CD4-positive, alpha-beta T cell treated with Interleukin-2 at 100 ng/mL for 4 hours (primary cell): ENCODE measurements at places on chromosomes 4 and X.

- DNase-seq = no peak
Observed at GRCh38 chr4:24130637-24131036, 240.8 kb upstream of the PPARGC1A start.

- no peak for DNase-seq
Observed at GRCh38 chr4:189835505-189835904, 105.2 kb upstream of the FRG1 start.

DNA sequence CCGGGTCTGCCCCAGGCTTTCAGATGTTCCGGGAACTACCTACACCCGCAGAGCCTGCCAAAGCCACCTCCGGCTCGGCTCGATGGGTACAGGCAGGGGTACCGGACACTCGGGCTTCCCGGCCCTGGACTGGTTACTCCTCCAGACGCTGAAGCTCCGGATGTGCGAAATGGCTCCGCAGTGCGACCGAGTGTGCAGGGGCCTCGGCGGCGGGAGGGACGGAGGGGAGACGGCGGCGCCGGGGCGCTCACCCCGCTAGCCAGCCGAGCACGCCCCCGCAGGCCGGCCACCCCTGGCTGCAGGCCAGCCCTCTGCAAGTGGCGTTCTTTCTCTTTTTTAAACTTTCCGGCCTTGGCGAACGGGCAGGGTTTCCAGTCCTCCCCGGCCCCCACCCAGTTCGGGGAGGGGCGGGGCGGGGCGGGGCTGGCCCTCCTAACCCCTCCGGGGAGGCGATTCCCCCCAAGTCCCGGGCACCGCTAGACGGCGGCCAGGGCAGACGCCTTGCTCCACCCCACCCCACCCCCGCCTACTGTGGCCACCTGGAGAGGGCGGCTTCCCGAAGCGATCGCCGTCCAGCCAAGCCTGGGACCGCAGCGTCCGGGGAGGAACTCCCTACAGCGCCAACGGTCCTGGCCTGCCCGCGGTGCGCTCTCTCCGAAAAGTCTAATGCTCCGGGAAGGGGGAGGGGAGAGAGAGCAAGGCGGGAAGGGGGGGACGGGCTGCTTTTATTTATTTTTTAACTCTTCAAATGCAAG lies 7.5 kb downstream of the BCOR start:
- no peak for DNase-seq

DNA sequence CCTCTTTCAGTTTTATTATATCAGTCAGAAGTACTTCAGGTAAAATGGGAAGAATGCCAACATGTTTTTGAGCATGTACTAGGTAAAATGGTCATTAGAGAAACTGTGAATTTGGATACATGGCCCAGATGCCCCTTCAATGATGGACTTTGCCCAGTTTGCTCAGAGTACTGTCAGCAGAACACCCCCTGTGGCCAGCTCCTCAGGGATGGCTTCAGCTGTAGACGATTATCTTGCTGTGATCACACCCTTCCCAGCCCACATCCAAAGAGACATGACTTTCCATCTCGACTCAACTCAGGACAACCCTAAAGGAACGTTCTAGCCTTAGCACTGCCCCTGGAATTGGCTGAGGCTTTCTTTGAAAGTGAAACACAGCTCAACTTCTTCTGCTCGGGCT lies 439.1 kb downstream of the PACRGL start:
- DNase-seq = no peak

DNA sequence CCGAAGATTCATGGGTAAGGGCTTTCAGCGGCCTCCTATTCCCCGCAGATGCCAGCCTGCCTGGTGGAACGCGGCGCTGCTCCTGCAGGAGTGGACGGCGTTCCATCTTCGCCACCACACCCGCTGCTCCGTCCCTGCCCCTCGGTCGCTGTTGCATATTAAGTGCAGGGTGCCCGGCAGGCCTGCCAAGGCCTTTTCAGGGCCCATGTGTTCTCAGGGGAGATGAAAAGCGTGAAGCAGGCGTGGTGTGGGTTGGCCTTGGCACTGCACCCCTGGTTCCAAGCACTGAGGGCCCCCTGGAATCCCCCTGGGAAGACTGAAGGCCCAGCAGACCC lies 52.0 kb downstream of the SORCS2 start:
- no peak for DNase-seq

DNA sequence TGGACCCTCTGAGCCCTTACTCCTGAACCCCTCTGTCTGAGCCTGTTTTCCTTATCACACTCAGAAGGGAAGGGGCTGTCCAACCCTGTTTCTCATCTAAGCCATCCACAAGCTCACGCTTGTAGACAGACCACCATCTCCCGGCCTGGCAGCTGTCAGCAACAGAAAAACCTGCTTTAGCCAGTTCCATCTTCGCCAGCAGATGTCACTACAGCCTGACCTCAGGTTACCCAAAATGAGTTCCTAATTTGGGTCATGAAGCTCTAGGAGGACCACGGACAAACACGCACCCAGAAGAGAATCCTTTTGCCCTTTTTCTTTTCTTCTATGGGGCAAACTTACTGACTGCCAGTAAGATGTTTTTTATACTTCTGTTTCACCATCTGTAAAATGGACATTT lies 445.4 kb downstream of the BCOR start:
- DNase-seq = peak; percentile 4

- no peak for DNase-seq
Observed at GRCh38 chrX:18654875-18655836, 16.8 kb downstream of the RS1 start.

DNA sequence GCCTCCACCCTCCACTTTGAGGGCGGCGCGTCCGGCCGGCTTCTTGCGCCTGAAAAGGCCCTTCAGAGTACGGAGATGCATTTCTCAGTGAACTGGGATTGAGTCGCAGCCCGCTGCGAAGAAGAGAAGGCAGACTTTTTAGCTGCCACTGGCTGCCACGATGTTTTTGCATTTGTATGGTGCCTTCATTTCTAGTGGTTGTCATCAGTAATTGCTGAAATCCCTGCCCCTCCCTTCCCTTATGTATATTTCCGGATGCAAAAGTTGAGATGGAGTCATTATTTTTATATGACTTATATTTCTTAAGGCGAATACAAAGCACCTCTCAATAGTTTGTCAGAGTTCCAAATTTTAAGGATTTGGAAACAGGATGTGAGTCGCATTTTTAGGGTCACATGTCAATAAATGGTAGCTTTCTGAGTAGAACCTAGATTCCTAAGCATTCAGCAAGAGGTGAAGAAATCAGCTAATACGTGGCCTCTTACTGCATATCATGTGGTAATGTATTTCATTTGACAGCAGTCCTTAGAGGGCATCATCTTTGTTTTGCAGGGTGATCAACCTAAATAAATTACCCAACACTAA lies 658 bp downstream of the ATP6AP2 start:
- DNase-seq = no peak

DNA sequence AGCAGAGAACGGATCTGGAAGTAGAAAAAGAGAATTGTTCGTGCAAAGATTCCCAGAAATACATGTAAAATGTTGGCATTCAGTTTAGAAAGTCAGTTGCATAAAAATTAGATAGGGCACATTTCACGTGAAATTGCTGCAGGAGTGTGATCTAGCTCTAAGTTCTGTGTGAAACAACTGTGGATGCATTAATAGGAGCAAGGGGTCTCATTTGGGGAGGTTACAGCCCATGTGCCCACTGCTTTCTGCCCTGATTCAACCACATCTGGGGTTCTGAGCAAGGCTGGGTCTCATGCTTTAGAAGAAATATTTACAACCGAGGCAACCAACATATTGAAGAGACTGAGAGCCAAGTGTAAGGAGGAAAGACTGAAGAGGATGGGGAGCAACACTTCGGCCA lies 639.0 kb downstream of the BCOR start:
- no peak for DNase-seq

DNA sequence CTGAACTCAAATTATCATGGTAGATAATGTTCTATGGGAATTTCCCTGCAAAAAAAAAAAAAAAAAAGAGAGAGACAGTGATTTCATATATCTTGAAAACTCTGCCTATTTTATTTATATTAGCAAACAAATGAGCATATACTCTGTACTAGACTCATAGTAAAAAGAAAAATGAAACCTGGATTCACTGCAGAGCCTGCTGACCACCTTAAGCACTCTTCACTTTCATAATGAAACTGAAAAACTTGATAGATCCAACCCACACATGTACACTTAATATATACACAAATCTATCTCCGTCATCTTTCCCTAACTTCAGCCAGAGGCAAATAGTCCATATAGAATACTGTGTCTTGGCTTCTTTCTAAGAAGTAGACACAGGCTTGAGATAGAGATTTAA lies 226.1 kb upstream of the KCNIP4 start:
- DNase-seq = no peak

- DNase-seq = peak; percentile 89
Observed at GRCh38 chr4:2041239-2042130, 17.6 kb upstream of the NAT8L start.

- peak; percentile 6 for DNase-seq
Observed at GRCh38 chr4:88792268-88792781, 94.7 kb upstream of the NAP1L5 start.
